Fibroblast of pulmonary artery (primary cell): ENCODE measurements at places on chromosomes 6 and 20.

- DNase-seq: peak; percentile 48
These were observed 49.7 kb downstream of the KLHL31 start for GRCh38 chr6:53615633-53616449.

DNA sequence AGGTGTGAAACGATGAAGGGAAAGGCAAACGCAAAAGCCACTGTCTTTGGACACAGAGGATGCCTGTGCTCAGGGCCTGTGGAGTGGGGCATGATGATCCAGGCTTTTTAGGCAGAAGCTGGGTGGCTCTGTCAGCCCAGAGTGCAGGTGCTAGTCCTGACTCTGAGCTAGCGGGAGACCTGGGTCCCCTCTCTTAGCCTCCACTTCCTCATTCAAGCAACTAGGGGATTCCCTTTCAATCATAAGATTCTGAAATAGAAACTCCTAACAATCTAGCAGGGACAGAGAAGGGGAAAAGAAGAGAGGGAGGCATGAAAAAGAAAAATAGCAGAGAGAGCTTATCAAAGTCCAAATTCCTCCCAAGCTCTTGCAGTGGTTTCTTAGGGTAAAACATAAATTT is 7.6 kb upstream of the HIVEP2 start:
- no peak for DNase-seq

- no peak for DNase-seq
These were observed 265.1 kb upstream of the CDYL start for GRCh38 chr6:4510906-4511640.

GRCh38 chr20:24771542-24772061 is 177.5 kb upstream of the CST7 start:
- DNase-seq: no peak

DNA sequence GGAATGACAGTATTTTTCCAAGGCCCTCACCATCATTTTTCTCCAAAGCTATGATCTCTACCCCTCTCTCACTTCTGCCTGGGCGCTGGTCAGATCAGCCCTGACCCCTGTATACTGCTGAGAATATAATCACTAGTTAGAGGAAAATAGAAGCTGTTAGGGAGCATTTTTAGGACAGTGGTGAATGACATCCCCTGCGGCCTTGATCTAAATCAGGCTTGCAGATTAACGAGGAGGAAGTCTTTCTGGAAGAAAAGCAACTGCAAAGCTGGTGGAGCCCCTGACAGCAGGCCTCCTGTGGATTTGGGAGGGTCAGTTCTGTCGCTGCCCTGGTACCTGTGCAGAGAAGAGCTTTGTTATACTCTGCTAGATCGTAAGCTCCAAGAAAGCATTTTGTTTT is 107.9 kb downstream of the RPP40 start:
- DNase-seq: no peak

- DNase-seq: no peak
These were observed 104.4 kb upstream of the HDAC2 start for GRCh38 chr6:114075300-114075699.

DNA sequence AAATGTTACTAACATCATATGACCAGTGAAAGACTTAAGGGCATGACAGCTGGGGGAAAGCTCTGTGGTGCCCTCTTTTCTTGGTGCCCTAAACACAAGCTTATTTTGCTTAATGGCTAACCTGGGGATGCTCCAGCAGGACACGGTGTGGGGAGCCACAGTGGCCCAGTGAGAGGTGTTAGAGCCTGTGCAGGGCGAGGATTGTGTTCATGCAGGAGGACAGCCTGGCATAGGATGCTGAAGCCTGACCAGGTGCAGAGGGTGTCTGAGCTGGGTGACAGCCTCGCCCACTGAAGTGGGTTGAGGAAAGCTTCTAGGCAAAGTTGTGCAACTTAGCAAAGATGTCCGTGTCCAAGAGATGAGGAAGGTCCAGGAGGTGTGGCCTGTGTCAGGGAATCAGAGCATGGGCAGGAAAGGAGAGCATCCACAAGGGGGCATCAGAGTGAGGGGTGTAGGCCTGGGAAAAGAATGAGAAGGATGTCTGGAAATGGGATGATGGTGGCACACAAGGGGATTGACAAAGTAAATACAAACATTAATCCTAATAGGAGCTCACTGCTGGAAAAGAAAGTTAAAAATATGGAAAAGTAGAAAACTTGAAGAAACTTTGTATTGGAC is 33.9 kb downstream of the SLC17A4 start:
- peak; percentile 74 for DNase-seq

DNA sequence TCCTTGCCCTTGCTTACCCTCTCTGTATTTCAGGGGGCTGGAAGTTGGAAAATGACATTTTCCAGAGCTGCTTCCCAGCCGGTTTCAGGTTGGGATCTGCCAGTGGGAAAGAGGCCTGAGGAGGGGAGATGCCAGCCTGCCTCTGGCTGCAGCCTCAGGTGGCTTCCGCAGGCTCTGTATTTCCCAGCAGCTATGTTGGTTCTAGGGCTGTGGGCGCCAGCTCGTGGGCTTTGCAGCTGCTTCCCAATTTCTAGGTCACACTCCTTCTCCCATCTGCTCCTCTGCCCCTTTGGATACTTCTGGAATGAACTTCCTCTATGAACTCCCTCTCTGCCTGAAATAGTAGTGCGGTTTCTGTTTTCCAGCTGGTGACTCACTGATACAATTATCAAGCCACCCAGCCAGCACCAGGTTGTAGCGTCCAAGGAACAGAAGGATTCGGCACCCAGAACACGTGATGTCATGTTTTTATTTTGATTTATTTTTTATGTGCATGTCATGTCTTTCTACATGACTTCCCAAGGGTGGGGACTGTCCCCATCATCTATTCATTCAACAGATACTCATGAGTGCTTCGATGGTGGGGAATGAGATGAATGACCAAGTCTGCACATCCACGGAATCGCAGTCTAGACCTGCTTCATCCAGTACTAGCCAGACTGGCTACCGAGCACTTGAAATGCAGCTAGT is 38.0 kb downstream of the TGM2 start:
- DNase-seq: peak; percentile 78

GRCh38 chr6:81786150-81786549 is 33.7 kb upstream of the TENT5A start:
- DNase-seq: no peak

GRCh38 chr6:134730013-134730412 is 219.9 kb downstream of the ALDH8A1 start:
- DNase-seq: no peak

GRCh38 chr6:161455848-161456247 is 182.0 kb upstream of the AGPAT4 start:
- DNase-seq: no peak
